Activated CD4-positive, alpha-beta T cell treated with anti-CD3 and anti-CD28 coated beads for 1 hour (primary cell): ENCODE measurements at places on chromosomes 3 and 15.

GRCh38 chr15:94174399-94174802 is 57.0 kb upstream of the MCTP2 start:
- no peak for DNase-seq

DNA sequence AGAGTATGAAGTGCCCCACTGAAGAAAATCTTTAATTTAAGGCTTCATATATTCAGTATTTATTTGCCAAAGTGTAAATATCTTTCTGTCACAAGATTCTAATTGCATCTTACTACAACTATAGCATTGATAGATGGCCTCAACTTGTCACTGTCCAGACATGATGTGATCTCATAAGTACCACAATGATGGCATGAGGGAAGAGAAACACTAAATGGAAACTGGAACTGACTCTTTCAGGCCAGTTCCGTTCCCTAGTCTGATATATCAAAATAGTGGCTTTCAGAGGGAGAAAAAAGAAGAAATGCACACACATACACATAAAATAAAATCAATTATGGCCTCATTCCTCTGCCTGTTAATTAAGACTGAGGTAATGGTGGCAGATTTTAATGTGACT is 615.7 kb downstream of the TBL1XR1 start:
- DNase-seq, result no peak

DNA sequence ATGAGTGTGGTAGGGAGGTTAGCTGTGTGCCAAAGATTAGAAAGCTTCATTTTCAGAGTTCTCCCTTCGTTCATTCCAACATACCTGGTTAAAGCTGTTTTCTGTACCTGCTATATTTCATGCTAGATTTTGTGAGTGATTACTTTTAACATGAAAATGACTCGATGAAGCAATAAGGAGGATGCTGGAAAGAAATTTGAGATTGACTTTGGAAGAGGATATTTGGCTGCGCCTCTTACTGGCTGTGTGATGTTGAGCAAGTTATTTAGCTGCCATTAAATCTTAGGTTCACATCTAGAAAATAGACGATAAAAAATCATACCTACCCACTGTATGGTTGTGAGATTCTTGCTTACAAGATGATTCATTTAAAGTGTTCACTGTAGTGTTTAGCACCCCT is 288.7 kb downstream of the ZIC4 start:
- no peak for DNase-seq

DNA sequence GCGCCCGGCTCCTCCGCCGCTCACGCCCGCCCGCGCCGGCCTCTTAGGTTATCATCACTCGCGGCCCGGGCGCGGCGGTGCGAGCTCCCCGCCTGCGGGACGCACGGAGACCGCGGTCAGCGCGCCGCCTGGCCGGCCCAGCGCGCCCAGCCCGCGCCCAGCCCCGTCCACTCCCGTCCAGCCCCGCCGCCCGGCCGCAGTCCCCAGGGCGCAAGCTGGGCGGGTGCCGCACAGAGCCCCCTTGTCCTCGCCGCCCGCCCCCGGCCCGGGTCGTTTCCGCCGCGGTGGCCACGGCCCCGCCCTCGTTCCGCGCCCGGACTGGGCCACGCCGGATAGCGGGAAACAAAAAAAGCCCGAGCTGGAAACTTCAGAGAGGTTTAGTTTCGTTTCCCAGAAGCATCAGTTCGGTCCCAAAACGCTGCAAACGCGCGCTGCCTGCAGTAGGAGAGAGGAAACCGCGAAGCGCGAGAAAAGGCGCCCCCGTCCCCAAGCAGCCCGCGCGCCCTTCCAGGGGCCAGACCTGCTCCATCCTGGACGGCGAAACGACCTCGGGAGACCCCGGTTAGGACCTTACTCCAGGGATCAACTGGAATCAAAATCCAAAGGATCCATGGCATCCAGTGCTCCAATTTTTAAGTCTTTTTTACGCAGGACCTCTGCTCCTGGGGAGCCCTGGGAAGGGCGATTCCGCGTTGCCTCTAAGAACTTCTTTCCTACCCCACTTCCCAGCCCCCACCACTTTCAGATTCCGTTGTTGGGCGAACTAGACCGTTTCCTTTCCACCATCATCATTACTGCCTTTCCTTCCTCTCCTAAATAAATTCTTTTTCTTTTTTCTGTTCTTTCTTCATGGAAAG is at the start of gene ATP10A:
ATP10A (minus strand) TSS at position 217 of the 857 bp plus-strand sequence. CDS start 231 bp downstream, outside the sequence.
- peak; percentile 40 for DNase-seq

DNA sequence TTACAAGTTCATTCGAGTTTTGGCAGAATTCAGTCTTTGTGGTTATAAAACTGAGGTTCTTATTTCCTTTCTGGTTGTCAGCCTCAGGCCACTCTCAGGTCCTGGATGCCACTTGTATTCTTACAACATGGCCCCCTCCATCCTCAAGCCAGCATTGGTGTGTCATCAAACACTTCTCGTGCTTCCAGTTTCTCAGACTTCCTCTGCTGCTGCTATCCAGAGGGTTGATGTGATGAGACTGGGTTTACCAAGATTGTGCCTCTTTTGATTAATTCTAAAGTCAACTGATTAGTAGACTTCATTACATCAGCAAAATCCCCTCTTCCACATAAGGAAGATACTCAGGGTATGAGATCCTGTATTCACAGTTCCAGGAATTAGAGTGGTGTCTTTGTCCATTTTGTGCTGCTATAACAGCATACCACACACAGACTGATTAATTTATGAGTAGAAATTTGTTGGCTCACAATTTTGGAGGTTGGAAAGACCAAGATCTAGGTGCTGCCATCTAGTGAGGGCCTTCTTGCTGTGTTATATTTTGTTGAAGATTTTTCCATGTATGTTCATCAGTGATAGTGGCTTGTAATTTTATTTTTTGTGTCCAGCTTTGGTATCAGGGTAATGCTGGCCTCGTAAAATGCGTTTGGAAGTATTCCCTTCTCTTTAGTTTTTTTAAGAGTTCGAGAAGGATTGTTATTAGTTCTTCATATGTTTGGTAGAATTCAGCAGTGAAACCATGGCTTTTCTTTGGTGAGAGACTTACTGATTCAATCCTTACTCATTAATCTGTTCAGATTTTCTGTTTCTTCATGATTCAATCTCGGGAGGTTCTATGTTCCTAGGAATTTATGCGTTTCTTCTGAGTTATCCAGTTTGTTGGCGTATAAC is 11.1 kb downstream of the LRCH3 start:
- DNase-seq, result no peak

DNA sequence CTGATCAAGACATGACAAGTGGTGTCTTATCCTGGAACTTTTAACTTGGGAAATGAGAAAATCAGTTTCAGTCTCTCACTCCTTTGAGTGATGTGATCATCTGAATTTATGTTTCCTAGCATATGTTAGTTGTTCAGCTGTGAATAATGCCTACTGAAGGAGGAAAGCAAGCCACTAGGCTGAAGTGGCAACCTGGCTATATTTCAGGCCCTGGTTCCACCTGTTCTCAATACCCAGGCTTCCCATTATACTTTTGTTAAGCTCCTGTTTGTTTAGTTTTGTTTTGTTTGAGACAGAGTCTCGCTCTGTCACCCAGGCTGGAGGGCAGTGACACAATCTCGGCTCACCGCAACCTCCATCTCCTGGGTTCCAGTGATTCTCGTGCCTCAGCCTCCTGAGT is 243.8 kb downstream of the ALCAM start:
- no peak for DNase-seq

DNA sequence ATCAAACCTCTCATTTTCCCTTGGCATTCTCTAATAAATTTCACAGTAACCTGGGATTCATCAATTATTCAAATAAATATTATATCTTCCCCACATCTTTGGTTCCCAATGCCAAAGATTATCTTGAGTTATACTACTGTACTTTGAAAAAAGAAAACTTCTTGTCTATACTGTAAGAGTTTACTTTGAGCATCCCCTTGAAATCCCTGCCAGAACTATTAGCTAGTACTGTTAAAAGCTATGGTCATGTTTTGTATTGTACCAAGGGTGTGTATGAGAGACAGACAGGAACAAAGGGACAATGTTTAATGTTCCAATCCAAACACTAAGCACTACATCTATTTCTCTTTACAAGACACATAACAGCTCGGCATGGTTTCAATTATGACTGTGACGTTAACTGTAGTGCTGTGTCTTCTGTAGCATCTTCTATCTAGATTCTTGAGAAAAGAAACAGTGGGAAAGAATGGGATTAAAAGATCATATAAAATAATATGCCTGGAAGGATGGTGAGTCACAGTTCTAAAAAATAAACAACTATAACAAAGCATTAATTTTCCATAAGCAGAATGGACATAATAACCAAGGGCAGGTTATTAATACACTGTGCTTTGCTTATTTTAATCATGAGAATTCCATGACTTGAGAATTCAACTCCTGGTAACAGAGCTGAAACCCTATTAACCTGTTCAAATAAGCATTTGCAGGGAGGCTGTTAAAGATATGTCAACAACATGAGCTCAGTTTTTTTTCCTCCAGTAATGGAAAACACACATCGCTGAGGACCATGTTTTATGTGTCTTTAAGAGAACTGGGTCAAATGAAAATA is 71.1 kb downstream of the ALDH1A2 start:
- no peak for DNase-seq

DNA sequence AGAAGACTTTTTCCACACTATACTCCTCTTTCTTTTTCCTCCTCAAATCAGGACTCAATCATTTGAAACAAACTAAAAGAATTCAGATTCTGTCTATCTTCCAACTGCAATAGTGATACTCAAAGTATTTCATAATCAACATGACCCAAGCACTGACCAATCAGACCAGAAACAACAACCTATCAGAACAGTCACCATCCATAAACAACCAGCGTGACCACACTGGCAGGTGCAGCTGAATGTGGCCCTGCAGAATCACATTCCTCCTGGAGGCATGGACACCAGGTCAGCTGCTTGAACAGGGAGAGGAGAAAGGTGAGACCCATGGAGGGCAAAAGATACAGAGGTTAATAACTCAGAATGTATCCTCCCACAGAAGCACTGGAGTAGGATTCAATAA is 13.3 kb downstream of the HRG start:
- no peak for DNase-seq

DNA sequence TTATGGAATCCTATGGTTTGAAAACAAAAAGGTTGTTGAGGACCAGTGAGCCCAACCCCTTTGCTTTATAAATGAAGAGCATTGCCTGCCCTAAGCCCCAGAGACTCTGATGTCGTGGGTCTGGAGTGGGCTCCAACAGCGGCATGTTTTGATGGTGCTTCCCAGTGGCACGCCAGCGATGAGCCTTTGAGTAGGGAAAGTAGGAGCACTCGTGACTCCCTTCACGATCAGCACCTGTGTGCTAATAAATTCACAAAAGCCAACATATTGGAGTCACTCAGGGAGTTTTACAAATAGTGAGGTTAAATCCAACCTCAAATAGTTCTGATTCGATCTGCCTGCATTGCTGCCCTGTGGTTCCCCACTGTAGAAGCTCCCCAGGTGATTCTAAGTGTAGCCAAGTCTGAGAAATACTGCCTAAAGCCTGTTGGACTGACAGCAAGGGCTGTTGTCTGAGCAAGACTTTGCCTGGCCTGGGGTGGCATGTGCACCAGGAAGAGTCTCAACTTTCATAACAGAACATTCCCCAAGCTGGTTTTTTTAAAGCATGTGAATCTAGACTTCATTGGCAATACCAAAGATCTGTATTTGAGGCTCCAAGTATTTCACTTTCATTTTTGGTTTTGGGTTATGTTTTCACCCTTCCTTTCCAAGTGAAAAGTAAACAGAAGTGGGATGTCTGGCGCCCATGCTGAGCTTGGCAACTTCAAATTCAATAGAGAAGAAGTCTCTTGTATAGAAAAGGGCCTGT is 9.9 kb downstream of the CCR5 start:
- DNase-seq, result no peak

DNA sequence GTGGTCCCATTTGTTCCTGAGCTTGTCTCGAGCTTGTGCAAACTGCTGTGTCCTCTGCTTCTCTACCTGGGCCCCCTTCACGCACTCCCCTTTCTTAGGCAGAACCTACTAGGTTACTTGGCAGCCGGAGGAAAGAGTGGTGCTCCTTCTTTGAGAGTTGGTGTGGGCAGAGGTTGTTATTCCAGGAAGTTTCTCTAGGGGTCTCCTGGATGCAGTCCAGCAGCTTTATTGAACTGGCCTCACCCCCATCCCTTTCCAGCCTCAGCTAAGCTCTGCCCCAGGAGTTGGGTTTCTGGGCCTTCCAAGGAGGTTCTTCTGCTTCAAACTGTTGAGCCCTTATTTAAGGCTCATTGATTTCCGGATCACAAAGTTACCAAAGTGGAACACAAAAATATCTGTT is 103.2 kb downstream of the C3orf70 start:
- no peak for DNase-seq

DNA sequence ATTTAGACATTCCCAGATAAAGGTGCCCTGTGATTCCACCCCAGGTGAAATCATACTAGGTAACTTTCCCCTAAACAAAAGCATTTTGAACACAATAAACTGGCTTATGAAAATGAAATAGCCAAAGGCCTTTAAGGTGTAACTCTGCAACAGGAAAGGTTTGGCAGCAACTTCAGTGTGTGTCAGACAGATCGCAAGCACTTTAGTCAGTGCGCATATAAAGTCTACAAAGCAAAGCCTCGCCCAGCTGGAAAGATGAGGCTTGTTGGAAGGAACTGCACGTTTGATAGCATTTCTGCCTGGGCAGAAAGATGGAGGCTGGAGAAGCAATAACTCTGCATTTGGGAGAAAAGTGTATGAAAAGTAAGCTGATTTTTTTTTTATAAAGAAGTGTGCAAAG is 57.9 kb downstream of the PRICKLE2 start:
- no peak for DNase-seq

- no peak for DNase-seq
Observed at GRCh38 chr3:158685159-158685558, 12.7 kb upstream of the LXN start.

- no peak for DNase-seq
Observed at GRCh38 chr3:89504432-89504831, 397.0 kb downstream of the EPHA3 start.

GRCh38 chr3:128845119-128845777 is 34.2 kb upstream of the ACAD9 start:
- DNase-seq, result no peak

DNA sequence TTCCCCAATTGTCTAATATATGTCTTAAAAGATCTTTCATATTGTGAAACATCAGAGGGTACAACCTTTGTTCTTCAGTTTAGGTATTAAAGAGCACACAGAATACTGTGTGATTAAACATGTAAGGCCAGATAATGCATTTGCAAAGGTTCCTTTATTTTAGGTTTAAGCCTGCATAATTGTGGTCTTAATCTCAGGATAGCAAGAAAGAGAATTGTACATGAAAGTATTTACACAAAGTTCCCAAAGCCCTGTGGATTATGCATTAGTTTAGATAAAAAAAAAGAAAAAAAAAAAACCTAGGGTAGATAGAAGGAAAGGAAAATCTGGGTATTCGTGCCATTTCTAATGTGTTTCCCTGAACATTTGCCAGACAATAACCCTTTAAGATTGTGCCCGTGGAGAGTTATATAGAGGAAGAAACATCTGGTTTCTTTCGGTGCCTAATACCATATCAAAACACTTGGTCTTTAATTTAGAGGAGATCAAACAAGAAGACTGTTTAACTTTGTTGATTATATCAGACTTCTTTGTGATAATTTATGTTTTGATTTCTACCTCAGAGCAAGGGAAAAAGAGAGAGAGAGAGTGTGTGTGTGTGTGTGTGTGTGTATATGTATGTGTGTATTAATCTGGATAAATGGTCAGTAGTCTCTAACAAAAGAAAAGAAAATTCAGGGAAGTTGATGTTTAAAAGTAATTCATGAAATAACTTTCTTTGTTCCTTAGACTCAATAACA is 139.6 kb upstream of the CGNL1 start:
- DNase-seq, result no peak
